HCEC 1CT (cell line): ENCODE measurements at places on chromosomes 12 and 14.

DNA sequence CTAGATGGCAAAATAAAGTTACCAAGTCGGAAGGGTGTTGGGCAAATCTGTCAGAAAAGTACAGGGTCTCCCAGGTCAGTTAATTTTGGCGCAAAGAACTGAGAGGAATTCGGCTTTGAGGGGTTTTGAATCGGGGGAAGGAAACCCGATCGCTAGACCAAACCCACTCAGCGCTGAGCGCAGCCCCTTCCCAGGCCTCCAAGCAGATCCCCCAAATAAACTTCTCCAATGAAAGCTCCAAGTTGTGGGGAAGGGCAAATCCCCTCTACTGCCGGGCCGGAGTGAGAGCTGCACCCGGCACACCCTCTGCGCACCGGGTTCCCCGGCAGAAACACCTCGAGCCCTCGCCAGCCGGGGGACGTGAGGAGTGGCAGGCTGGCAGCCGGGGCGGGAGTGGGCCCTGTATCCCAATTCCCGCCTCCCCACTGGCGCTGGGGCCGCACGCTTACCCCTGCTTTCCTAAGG is 441 bp downstream of the E2F7 start:
- DNase-seq = no peak

- peak; percentile 12 for DNase-seq
Observed at GRCh38 chr12:118319627-118320026, 53.1 kb downstream of the TAOK3 start.

- DNase-seq = no peak
Observed at GRCh38 chr14:100587086-100587762, at the start of gene BEGAIN. BEGAIN (minus strand) TSS chr14:100587417; CDS start chr14:100587290, 127 bp downstream.

DNA sequence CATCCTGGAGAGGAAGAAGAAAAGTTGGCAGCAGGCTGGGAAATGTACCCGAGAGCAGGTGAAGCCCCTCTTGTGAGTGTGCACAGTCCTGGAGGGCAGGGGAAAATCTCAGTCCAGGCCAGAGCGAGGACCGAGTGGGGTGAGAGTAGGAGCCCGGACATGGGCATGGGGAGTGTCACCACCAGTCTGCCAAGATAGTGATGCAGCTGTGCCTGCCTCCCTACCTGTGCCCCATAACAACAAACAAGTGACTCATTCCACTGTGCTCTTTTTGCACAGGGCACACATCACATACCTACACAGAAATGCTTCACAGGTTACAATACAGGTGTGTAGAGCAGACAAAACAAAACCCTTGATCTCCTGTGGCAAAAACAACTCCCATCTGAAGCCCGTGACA is 205.9 kb upstream of the PELI2 start:
- DNase-seq = no peak

- no peak for DNase-seq
Observed at GRCh38 chr12:17017402-17017801, 411.4 kb upstream of the LMO3 start.

DNA sequence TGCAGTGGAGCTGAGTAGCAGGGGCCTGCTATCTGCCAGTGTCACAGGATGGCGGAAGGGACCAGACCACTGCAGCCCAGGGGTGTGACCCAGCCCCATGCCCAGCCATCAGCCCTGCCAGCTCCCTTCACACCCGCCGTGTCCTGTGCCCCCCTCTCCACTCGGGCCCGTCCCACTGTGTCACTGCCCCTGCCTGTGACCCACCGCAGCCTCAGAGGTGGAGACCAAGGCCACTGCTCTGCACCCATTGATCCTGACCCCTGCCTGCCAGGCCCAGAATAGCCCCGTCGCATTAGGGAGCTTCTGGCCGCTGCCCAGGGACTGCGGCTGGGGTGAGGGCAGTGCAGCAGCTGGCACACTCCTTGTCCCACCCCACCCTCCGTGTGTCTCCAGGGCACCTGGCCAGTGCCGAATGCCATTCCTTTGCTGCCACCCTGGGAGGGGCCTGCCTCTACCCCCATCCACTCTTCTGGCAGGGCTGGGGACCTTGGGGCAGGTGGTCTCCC is 2.1 kb upstream of the CRIP2 start:
- no peak for DNase-seq

DNA sequence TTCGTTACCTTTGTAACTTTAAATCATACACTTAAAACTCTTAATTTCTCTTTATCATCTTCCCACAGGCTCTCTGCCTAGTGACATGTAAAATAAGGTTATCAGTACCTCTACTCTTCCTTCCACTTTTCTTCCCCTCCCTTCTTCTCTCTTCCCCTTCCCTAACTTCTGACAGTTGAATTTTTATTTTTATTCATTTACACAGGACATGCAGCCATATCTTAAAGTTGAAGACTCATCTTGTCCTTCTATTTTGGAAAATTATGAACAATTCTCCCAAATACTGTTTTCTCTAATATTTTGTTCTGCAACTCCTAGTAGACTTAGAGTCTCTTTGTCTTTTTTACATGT is 263.9 kb downstream of the FBXL14 start:
- no peak for DNase-seq

DNA sequence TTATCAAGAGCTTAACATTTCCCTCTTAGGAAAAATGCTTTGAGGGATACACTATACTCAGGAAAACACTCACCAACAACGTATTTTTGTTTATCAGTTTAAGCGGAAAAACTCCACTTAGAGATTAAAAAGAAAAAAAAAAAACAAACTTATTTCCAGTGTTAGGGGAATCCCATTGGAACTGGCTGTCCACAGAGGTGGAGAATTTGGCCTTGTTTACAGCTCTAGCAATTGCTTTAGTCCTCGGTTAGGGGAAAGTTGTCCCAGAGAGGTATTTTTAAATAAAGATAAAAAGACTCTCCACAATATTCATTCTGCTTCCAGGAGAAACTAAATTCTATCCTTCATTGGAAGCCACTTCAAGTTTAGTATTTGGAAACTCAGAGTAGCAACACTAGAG is 21.6 kb upstream of the BMP4 start:
- no peak for DNase-seq

DNA sequence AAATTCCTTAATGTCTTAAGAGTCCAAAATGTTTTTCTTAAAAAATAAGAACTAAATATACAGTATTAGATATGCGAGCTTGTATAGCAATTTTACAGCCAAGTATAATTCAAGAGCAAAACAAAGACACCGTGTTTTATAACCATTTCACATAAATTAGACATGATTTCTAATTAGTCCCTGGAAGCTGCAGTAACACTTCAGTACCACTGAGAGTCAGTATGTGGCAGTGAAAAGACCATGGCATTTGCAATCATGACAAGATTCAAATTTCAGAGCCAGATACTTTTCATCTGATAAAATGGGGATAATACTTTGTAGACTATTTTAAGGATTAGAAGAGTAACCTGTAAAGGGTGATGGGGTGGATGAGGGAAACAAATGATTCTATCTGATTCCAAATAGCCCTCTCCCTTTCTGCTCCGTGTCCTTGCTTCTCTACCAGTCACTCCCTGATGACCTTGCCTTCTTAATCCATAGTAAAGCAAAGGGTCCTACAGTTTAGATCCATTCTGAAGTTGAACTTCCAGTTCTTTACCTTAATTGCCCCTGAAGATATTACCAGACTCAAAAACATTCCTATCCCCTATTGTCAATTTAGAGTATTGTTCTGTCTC is 145.4 kb upstream of the ABCD2 start:
- peak; percentile 47 for DNase-seq

GRCh38 chr14:30906752-30907658 is 32.6 kb downstream of the COCH start:
- DNase-seq = peak; percentile 15

GRCh38 chr14:31386271-31386670 is 34.1 kb downstream of the HEATR5A start:
- no peak for DNase-seq

DNA sequence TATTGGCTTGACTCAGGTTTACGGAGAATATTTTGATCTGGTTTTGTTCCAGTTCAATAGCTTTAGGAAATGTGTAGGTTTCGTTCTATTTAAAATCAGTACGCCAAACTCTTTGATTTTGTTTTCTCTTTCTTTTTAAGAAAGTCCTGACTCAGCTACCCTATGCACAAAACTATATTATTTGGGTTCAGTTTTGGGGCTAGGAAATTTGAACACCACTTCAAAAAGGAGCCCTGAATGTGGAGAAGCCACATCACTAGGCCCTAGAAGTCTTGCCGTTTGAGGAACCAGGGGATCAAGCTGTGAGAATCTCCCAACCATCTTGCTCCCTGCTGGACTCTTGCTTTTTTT is 168.2 kb upstream of the BCL2L14 start:
- no peak for DNase-seq

- no peak for DNase-seq
Observed at GRCh38 chr12:121295746-121296617, 527 bp downstream of the CAMKK2 start.

DNA sequence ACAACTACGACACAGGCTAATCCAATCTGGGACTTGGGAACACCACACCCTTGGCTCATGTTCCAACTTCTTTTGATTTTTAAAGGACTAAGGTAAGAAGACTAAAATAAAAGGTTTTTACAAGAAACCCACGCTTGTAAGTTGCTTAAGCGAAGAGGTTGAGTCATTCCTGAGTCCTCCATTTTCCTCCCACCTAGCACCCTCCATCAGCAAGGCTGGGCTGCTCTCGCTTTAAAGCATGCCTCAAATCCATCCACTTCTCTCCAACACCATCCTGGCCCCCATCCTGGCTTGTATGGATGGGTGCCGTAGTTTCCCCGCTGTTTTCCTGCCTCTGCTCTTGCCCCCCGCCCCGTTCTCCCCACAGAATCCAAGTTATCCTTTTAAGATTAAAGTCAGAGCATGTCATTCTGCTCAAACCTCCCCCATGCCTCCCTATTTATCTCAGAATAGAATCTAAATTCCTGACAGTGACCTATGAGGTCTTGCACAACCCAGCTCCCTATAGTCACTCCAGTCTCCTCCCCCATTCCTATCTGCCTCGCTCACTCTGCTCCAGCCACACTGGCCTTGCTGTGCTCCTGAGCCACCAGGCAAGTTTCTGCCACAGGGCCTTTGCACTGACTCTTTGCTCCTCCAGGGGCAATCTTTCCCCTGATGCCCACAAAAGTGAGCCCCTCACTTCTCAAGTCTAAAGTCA is 34.5 kb downstream of the SCARB1 start:
- DNase-seq = peak; percentile 96

GRCh38 chr12:100474617-100475016 is 951 bp downstream of the NR1H4 start:
- no peak for DNase-seq

DNA sequence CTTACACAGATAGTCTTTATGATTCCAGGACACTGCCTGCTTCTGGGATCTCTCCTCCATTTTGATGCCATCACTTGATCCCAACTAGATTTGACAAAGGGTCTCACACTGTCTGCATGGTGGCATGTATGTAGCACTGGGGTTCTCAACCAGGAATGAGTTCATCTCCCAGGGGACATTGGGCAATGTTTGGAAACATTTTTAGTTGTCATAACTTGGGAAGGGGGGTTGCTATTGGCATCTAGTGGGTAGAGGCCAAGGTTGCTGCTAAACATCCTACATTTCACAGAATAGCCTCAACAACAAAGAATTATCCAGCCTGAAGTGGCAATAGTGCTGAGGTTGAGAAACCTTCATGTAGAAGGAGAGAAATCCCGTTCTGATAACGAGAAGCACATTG is 376.2 kb downstream of the DPF3 start:
- DNase-seq = no peak

- DNase-seq = peak; percentile 49
Observed at GRCh38 chr14:92986254-92987147, 63.6 kb downstream of the CHGA start.

GRCh38 chr14:68487805-68488590 is 304.9 kb downstream of the ZFP36L1 start:
- peak; percentile 36 for DNase-seq

DNA sequence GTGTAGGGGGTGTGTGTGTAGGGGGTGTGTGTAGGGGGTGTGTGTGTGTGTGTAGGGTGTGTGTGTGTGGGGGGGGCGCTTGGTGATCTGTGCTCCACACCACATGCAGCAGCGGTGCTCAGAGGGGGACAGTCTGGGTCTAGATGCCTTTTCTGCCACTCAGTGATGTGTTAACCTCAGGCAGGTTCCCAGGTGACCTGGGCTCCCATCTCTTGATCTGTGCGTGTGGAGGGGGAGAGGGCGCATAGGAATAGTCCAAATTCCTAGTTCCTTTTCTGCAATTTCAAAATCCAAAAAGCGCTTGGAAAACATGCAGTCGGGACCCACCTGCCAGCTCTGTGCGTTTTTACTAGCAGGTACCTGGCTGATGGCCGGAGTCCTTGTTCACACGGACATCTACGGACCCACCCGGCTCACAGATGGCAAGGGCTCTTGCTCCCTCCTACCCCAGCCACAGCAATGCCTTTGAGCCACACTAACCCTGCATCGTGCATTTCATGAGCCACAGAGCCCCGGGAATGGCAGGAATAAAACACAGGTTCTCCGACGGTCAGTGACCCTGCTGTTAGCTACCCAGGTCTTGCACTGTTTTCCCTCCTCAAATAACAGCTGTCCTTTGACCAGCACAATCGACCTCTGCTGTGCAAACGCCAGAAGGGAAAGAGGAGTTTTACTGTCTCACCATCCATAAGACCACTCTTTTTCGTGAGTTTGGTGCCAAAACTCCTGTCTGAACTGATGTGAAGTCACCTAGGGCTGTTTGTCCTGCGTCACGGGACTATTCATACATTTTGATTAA is 120.8 kb downstream of the GLT1D1 start:
- DNase-seq = no peak

DNA sequence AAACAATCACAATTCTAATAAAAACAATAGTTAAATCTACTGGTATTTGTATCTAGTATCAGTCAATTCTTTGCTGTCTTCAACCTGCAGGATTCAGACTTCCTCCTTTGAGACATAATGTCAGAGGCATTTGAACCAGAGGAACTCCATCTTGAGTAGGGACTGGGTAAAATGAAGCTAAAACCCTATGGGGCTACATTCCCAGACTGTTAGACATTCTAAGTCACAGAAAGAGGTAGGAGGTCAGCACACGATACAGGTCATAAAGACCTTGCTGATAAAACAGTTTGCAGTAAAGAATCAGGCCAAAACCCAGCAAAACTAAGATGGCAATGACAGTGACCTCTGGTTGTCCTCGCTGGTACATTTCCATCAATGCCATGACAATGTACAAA is 48.2 kb upstream of the MAP3K9 start:
- DNase-seq = peak; percentile 25

- DNase-seq = no peak
Observed at GRCh38 chr14:91897106-91897701, 29.9 kb upstream of the TC2N start.

- no peak for DNase-seq
Observed at GRCh38 chr12:120874547-120875245, 29.5 kb downstream of the SPPL3 start.

GRCh38 chr14:61479746-61480502 is 158.5 kb downstream of the PRKCH start:
- DNase-seq = peak; percentile 73

DNA sequence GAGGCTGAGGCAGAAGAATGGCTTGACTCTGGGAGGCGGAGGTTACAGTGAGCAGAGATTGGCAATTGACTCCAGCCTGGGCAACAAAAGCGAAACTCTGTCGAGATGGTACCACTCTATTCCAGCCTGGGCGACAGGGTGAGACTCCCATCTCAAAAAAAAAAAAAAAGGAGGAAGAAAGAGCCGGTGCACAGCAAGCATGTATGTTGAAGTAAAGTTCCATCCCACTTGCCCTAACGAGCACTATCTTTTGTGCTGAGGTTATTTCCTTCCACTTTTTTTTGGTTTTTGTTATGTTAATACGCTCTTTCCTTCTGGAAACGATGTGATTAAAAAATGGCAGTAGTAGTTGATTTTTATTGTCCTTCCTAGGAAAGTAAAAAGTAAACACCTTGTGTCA is 19.5 kb upstream of the GOLGA5 start:
- no peak for DNase-seq
